Hepatic stellate cell (primary cell): ENCODE measurements at places on chromosomes 2 and 18.

DNA sequence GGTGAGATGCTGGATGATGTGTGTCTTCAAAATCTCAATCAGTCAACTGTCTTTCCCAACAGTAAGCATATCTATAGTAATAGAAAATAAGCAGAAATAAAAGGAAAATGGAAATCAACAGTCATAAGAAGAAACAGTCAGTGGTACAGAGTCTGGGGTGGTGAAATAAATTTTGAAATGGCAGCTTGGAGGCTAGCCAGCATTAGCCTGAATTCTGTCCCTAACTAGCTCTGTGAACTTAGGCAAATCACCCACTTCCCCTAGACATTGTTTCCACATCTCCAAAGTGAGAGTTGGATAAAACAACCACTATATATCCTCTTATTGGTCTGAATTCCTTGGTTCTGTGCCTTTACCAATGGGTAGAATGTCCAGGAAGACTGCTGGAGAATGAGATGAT, 189.7 kb upstream of the REV1 start:
- no peak for DNase-seq

DNA sequence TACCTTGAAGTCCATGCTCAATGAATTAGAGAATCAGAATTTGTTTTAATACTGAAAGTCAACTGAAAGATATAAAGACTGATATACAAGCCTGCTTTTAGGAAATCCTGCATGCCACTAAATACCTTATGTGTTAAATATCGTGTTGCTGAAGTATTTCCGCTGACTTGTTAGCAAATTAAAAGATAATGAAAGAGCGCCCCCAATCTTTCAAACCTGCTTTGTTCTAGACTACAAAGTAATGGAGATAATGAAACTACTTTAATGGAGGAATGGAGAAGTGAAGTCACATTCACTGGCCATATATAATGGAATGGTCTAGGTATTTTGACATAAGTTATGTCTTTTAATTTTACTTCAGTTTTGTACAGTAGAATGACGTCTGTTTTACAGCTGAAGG, 95.7 kb downstream of the ASXL3 start:
- DNase-seq, result no peak

GRCh38 chr2:10977003-10977402, 65.3 kb downstream of the KCNF1 start:
- peak; percentile 29 for DNase-seq

- no peak for DNase-seq
Measured at GRCh38 chr18:59707306-59707705, 10.1 kb upstream of the CCBE1 start.
